Upper lobe of left lung (tissue), 6 donors: ENCODE measurements at places on chromosomes 2 and 18.

GRCh38 chr2:234579231-234579962, 82.5 kb upstream of the ARL4C start:
- H3K4me3 ChIP-seq = no peak overlapping the region
- H3K4me1 ChIP-seq = no peaks in the 10 kb centered on the region
- H3K27me3 ChIP-seq = no peaks in the 10 kb centered on the region
- no peak overlapping the region for H3K27ac ChIP-seq

DNA sequence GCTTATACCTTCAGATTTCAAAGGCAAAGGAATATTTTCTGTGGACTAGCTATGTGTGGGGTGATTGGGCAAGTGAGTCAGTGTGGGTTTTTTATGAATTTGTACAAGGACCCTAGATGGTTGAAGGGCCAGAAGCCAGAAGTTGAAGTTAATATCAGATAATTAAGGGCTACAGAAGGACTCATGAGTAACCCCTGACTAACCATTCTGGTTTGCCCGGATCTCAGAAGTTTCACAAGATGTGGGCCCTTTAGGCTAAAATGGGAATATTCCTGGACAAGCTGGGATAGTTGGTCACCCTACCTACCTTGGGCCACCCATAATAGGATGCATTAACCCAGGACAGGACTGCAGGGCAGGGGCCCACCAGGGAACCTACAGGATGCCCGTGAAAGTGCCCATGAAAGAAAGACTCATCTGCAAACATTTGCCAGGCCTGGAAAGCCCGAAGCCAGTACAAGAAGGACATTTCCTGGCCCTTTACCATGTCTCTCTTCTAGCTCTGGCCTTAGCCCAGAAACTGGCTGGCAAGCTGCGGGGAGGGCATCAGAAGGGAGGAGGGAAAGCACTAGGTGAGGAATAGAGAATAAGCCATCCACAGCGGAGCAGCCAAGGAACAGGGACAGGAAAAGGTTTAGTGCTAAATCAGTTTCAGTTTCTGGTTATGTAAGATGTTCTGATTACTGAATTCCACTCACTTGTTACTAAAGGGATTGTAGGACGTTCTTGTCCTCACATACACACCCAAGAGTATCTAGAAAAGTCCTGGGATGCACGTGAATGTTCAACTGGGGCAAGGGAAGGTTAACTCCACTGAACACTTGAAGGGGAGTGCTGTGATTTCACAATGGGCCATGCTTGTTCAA, 33.6 kb downstream of the GCG start:
- peak; percentile 78 for DNase-seq
- peaks cover 13% of the 10 kb centered on the region for H3K4me1 ChIP-seq
- H3K4me3 ChIP-seq = no peak overlapping the region
- H3K36me3 ChIP-seq = no peaks in the 10 kb centered on the region

- no peaks in the 10 kb centered on the region for H3K27me3 ChIP-seq
- H3K4me1 ChIP-seq = no peaks in the 10 kb centered on the region
- DNase-seq = no peak
- no peaks in the 10 kb centered on the region for H3K36me3 ChIP-seq
- H3K4me3 ChIP-seq = no peak overlapping the region
These were observed 58.3 kb downstream of the CIB4 start for GRCh38 chr2:26582890-26583289.

DNA sequence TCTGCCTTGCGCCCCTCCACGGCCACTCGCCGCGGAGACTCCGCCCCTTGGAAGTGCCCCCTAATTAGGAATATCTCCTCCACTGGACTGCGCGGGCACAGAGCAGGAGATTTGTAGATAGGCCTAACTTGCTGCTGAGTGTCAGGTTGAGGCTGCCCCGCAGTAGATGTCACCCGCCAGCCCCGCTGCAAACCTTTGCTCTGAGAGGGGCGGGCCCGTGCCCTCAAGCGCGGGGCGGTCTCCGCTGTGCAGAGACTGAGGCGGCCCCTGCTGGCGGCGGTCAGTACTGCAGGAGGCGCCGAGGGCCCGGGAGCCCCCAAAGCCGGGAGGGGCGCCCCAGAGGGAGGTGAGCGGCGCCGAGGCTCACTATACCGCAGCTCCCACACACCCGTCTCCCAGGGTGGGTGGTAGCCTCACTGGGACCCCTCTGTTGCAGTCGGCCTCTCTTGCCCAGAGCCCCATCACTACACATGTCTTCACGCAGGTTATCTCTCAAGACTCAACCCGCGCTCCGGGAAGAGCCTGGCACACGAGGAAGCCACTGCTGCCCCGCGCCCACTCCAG, 2.9 kb upstream of the NEURL3 start:
- H3K27me3 ChIP-seq = no peaks in the 10 kb centered on the region
- H3K4me3 ChIP-seq = peak overlapping the region; percentile 51
- H3K36me3 ChIP-seq = no peaks in the 10 kb centered on the region
- H3K4me1 ChIP-seq = peaks cover 42% of the 10 kb centered on the region
- DNase-seq = peak; percentile 85
- peak overlapping the region; percentile 15 for H3K27ac ChIP-seq

GRCh38 chr18:32760391-32760790, 12.4 kb downstream of the KLHL14 start:
- no peak overlapping the region for H3K27ac ChIP-seq
- no peak overlapping the region for H3K4me3 ChIP-seq
- no peaks in the 10 kb centered on the region for H3K36me3 ChIP-seq

GRCh38 chr2:134372141-134372540, 118.3 kb downstream of the MGAT5 start:
- no peak for DNase-seq
- H3K4me1 ChIP-seq = peaks cover 3% of the 10 kb centered on the region
- H3K27me3 ChIP-seq = no peaks in the 10 kb centered on the region
- no peak overlapping the region for H3K27ac ChIP-seq

DNA sequence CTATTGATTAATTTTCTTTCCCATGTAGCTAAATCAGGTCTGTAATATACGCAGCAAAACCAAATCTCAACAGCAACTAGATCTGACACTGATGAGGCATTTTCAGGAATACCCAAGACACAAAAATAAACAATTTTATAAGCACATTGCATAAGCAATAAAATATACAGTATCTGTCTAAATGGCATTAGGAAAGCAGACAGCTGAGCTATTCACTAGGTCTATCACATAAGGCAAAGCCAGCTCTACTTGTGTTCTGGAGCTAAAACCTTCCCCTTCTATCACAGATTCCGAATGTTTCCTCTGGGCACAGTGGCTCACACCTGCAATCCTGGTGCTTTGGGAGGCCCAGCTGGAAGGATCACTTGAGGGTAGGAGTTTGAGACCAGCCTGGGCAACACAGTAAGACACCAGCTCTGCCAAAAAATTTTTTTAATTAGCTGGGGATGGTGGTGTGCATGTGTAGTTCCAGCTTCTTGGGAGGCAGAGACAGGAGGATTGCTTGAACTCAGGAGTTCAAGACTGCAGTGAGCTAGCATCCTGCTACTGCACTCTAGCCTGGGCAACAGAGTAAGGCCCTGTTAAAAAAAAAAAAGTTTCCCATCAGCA, 21.1 kb downstream of the PTPN2 start:
- no peak overlapping the region for H3K27ac ChIP-seq
- H3K4me3 ChIP-seq = no peak overlapping the region
- no peaks in the 10 kb centered on the region for H3K27me3 ChIP-seq
- H3K4me1 ChIP-seq = peaks cover 13% of the 10 kb centered on the region
- DNase-seq = no peak

DNA sequence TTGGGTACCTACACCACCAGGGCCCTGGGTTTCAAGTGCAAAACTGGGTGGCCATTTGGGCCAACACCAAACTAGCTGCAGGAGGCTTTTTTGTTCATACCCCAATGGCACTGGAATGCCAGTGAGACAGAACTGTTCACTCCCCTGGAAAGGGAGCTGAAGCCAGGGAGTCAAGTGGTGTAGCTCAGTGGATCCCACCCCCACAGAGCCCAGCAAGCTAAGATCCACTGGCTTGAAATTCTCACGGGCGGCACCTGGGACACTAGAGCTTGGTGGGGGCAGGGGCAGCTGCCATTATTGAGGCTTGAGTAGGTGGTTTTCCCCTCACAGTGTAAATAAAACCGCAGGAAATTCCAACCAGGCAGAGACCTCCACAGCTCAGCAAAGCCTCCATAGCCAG, 46.0 kb upstream of the FAM110C start:
- DNase-seq = no peak
- no peaks in the 10 kb centered on the region for H3K4me1 ChIP-seq
- H3K36me3 ChIP-seq = no peaks in the 10 kb centered on the region
- H3K27me3 ChIP-seq = no peaks in the 10 kb centered on the region
